ENCODE measurements at places on chromosomes 12 and 14.

DNA sequence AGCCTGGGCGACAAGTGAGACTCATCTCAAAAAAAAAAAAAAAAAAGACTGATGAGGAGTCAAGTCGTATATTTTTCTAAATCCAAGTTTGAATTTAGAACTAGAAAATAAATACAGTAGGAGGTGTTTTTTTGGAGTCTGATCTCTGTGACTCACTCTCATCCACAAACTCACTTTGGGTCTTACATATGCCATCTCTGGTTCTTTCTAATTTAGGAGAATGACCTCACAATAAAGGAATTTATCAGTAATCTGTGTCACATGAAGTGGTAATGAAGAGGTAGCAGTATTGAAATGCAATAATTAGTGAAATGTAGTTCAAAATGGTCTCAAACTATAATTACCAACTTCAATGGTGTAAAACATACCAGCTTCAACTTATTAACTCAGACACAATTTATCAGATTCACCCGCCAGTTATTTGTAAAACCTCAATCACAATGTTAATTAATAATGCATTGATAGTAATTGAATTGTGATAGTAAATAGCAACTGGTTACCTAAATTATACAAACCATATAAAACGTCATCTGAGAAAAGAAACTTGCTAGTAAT is 4.4 kb upstream of the CFL2 start:
- no peak for DNase-seq

DNA sequence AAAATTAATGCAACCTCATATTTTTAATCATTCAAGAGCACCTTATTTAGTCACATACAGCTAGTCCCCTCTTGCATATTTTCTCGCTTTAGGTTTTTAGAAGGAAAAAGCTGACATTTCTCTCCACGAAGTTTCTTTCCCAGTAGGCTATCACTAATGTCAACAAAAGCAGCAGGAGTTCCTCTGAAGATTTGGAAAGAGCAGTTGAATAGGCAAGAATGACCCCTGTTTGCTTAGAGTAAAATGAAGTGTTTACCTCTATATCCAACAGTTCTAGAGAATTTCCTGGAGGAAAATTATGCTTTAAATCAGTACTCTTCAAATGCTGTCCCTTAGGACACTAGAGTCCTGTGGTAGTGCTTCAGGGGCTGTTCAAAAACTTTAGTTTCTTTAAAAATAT is 188.1 kb upstream of the PRKD1 start:
- no peak for DNase-seq

- no peak for DNase-seq
Observed at GRCh38 chr12:107196681-107197080, 103.3 kb upstream of the CRY1 start.

- no peak for DNase-seq
Observed at GRCh38 chr12:62192903-62193250, 67.3 kb upstream of the USP15 start.

DNA sequence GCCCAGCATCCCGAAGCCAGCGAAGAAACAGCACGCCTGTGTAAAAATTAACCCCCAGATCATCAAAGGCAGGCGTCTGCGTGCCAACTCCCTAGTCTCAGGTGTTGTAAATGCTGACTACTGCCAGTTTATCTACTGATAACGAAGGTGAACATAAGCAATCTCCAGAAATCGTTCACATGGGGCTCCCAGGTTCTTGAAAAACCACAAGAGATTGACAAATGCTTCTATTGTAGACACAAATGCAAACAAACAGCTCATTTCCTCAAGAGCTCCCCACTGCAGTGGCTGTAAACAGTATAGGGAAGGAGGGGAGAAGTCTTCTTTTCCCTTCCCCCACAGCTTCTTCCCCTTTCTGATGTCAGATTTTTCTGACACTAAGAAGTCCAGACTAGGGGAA is 5.3 kb upstream of the PLEKHG3 start:
- DNase-seq = no peak

- peak; percentile 40 for DNase-seq
Observed at GRCh38 chr12:38921025-38921677, 15.8 kb upstream of the CPNE8 start.

DNA sequence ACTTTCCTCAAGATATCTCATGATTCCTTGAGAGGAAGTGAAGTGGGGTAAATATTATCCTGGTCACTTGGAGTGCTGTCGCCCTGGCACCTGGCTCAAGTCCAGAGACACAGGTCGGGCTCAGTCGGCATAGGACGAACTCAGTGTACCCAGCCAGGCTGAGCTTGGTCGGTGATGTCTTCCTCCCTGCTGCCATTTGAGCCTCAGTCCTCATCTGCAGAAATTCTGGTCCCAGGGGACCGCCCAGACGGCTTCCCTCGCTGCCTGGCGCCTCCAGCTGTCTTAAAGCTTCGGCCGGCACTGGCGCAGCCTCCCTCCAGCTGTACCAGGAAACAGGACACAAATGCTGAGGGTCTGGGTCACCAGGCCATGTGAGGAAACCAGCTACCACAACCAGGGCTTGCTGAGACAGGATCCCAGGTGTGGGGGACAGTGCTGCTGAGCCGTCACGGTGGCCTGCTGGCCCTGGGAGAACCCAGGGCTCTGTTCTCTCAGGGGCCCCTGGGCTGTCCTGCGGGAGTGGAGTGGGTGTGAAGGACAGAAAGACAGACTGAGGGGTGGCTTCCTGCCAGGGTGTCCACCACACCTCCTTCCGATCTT is 5.0 kb upstream of the KLC1 start:
- no peak for DNase-seq

DNA sequence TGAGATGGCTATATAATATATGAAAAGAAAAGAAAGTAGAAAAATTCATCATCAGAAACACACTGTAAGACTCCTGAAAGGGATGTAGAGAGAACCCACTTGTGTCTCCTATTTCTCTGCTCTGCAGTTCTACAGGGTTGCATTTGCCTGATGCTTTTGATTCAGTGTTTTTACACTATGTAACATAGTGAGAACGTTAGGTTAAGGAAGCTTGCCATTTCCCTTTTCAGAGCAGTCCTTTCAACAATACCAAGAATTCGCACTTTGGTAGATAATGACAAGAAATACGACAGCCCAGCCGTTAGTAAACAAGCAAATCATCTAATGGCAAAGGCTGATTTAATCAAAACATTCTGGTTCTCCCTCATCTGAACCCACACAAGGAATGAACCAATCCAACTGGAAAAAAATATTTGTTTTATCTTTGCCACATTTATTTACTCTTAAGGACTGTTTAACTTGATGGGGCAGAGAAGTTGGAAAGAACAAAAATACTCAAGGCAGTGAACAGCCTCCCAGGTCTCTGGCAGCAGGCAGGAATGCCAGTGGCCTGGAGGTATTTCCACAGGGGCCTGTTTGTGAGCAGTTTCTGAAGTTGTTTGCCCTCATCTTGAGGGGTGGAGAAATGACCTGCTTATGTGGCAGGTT is 30.8 kb upstream of the SOCS2 start:
- no peak for DNase-seq
